ENCODE measurements at places on chromosomes 6 and 20.

- no peaks in the 10 kb centered on the region for H3K27me3 ChIP-seq
- no peaks in the 10 kb centered on the region for H3K4me1 ChIP-seq
- H3K27ac ChIP-seq: no peak overlapping the region
- DNase-seq: no peak
- H3K4me3 ChIP-seq: no peak overlapping the region
These were observed 20.9 kb downstream of the SCAF8 start for GRCh38 chr6:154754152-154754551.

GRCh38 chr6:93515736-93516135, 96.4 kb upstream of the EPHA7 start:
- no peaks in the 10 kb centered on the region for H3K27me3 ChIP-seq
- H3K36me3 ChIP-seq: no peaks in the 10 kb centered on the region
- no peak for DNase-seq
- H3K4me3 ChIP-seq: no peak overlapping the region
- H3K27ac ChIP-seq: no peak overlapping the region

- H3K4me3 ChIP-seq: no peak overlapping the region
- DNase-seq: no peak
- H3K27ac ChIP-seq: no peak overlapping the region
- no peaks in the 10 kb centered on the region for H3K27me3 ChIP-seq
These were observed 23.6 kb downstream of the BNIP5 start for GRCh38 chr6:36312854-36313648.

DNA sequence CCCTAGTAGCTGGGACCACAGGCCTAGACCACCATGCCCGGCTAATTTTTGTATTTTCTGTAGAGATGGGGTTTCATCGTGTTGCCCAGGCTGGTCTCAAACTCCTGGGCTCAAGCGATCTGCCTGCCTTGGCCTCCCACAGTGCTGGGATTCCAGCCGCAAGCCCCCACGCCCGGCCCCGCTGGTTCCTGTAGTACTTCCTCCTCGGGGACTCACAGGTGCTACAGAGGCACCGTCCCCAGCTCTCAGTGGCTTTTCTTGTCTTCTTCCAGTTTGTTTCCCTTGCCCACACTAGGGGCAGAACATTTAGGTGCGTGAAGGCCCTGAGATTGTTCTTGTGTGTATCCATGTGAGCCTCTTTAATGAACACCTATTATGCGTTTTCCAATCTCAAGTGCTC, 773 bp upstream of the ZBP1 start:
- peaks cover 11% of the 10 kb centered on the region for H3K27me3 ChIP-seq
- peaks cover 32% of the 10 kb centered on the region for H3K4me1 ChIP-seq
- H3K36me3 ChIP-seq: no peaks in the 10 kb centered on the region
- peak overlapping the region; percentile 34 for H3K4me3 ChIP-seq
- peak; percentile 78 for DNase-seq

- no peak overlapping the region for H3K4me3 ChIP-seq
- no peak for DNase-seq
- no peaks in the 10 kb centered on the region for H3K4me1 ChIP-seq
These were observed 87.5 kb downstream of the CRYBG1 start for GRCh38 chr6:106448000-106448426.

DNA sequence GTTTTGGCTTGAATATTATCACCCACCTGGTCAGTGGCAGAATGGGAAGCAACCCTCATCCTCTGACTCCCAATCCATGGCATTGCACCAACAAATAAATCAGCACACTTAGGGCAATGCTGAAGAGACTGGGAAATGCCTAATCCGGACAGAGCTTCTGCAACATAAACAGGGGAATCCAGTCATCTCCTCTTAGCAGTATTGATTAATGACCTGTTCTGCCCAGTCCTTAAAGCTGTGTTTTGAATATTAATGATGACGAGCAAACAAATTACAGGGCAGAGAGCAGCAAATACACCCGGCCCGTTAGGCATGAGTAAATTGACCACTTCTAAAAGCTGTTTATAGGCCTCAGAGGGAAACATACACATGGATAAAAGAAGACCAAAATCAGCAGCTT, 77.0 kb upstream of the B3GAT2 start:
- no peaks in the 10 kb centered on the region for H3K4me1 ChIP-seq
- no peak overlapping the region for H3K4me3 ChIP-seq
- no peaks in the 10 kb centered on the region for H3K36me3 ChIP-seq
- no peaks in the 10 kb centered on the region for H3K27me3 ChIP-seq

- no peak within 1 kb of the TSS for H3K4me3 ChIP-seq
- no peaks in the 10 kb centered on the region for H3K4me1 ChIP-seq
- H3K36me3 ChIP-seq: no peaks in the 10 kb centered on the region
- DNase-seq: no peak
These were observed at the start of gene C20orf202 for GRCh38 chr20:1202762-1203504. Gene C20orf202, plus strand, starts transcription at chr20:1203454. Its CDS starts 132 bp downstream, at chr20:1203586.

GRCh38 chr6:53750052-53750650, 44.7 kb upstream of the LRRC1 start:
- no peak for DNase-seq
- H3K27ac ChIP-seq: no peak overlapping the region
- no peaks in the 10 kb centered on the region for H3K36me3 ChIP-seq
- H3K4me3 ChIP-seq: no peak overlapping the region

DNA sequence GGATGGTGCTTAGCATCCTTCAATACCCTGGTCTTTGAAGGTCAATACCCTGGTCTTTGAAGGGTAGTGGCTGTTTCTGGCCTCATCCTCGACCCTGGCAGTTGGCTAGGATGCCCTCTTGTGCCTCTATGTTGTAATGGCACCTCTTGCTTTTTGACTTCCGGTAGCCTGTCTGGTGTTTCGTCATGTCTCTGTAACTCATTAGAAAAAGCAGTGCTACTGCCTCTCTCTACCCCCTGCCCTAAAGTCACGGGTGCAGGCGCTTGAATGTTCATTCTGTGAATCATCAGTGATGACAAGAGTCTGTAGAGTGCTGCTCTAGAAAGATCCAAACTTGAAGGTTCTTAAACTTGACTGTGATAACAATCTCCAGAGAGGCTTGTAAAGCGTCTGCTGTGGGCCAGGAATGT, 28.3 kb downstream of the RSPO4 start:
- H3K4me1 ChIP-seq: no peaks in the 10 kb centered on the region
- H3K27ac ChIP-seq: no peak overlapping the region
- peak; percentile 70 for DNase-seq
- H3K27me3 ChIP-seq: no peaks in the 10 kb centered on the region

- no peaks in the 10 kb centered on the region for H3K27me3 ChIP-seq
- H3K36me3 ChIP-seq: no peaks in the 10 kb centered on the region
- H3K4me1 ChIP-seq: no peaks in the 10 kb centered on the region
- no peak overlapping the region for H3K27ac ChIP-seq
- no peak for DNase-seq
- H3K4me3 ChIP-seq: no peak overlapping the region
These were observed 87.9 kb downstream of the BFSP1 start for GRCh38 chr20:17443131-17443858.

DNA sequence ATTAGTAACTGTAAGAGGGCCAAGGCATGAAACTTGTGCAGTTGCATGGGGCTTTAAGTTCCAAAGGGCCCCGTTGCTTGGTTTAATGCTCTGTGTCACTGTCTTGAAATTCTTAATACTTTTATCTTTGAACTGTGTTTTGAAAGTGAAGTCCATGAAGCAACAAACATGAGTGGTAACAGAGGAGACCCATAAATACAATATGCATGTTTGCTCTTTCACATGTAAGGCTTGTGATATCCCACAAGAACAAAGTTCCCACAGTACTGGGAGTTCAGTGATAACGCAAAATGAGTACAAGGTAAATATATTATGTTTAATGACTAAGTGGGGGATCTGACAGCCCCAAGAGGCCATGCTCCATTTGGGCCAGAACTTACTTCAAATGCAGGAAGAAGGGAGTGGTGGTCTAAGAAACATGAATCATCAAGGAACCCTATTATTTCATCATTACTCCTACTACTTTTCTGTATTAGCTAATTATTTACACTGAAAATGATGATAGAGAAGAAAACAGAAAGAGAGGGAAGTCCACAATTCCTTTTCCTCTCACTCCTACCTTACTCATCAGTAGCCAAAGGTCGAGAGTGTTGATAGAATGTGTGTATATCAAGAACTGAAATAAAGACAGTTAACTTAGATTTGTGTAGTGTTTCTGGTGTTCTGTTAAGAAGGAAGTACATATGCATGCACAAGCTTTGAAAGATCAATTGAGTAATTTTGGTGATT, 157.3 kb downstream of the PHF3 start:
- no peak for DNase-seq
- no peaks in the 10 kb centered on the region for H3K4me1 ChIP-seq
- no peaks in the 10 kb centered on the region for H3K27me3 ChIP-seq
- no peak overlapping the region for H3K27ac ChIP-seq

- H3K36me3 ChIP-seq: no peaks in the 10 kb centered on the region
- H3K4me3 ChIP-seq: no peak overlapping the region
- H3K27me3 ChIP-seq: no peaks in the 10 kb centered on the region
- peaks cover 24% of the 10 kb centered on the region for H3K4me1 ChIP-seq
- peak; percentile 13 for DNase-seq
- H3K27ac ChIP-seq: peak overlapping the region; percentile 40
These were observed 32.2 kb downstream of the AHI1 start for GRCh38 chr6:135465307-135465706.

- H3K4me1 ChIP-seq: 0 out of 2 replicates have a peak, but pooled peaks cover 3% of the 10 kb centered on the region
- no peak overlapping the region for H3K27ac ChIP-seq
- H3K36me3 ChIP-seq: no peaks in the 10 kb centered on the region
- H3K27me3 ChIP-seq: no peaks in the 10 kb centered on the region
- peak; percentile 7 for DNase-seq
These were observed 410.5 kb upstream of the RNF217 start for GRCh38 chr6:124551711-124552233.

DNA sequence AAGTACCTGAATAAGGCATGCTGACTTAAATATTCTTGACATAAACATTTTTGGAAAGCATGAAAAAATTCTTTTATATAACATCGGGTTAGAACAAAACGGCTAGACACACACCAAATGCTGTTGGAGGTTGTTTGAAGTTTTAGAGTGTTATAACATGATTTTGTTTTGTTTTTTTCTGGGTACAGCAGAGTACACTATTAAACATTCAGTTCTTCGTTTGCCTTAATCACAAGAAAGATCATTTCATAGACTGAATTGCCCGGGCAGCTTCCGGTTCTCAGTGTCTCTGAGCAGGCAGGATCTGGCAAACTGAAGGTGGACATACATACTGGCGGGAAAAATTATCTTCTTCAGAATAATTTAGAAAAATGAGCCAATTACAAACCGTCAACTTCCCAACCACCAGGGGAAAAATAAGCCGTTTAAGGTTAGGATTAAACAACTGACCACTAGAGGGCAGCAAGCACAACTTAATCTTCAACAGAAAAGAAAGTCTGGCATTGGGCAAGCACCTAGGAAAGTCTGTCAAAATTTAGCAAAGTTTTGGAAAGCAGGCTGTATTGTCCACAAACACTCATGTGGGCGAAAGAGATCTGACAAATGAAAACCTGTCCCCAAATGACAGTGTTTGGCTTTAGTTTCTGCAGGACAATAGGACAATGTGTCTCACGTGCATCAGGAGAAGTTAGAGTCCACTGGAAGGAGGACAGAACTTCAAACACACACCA, 15.0 kb downstream of the ZNF217 start:
- DNase-seq: peak; percentile 88
- peaks cover 57% of the 10 kb centered on the region for H3K36me3 ChIP-seq
- H3K4me1 ChIP-seq: peaks cover 17% of the 10 kb centered on the region
- no peaks in the 10 kb centered on the region for H3K27me3 ChIP-seq

- no peaks in the 10 kb centered on the region for H3K27me3 ChIP-seq
- no peak overlapping the region for H3K4me3 ChIP-seq
- no peak overlapping the region for H3K27ac ChIP-seq
- DNase-seq: no peak
- H3K36me3 ChIP-seq: no peaks in the 10 kb centered on the region
These were observed 12.9 kb downstream of the THBS2 start for GRCh38 chr6:169240591-169241390.

GRCh38 chr6:24996269-24996836, 60.6 kb upstream of the RIPOR2 start:
- H3K27ac ChIP-seq: no peak overlapping the region
- no peaks in the 10 kb centered on the region for H3K4me1 ChIP-seq
- no peaks in the 10 kb centered on the region for H3K27me3 ChIP-seq
- no peak for DNase-seq

DNA sequence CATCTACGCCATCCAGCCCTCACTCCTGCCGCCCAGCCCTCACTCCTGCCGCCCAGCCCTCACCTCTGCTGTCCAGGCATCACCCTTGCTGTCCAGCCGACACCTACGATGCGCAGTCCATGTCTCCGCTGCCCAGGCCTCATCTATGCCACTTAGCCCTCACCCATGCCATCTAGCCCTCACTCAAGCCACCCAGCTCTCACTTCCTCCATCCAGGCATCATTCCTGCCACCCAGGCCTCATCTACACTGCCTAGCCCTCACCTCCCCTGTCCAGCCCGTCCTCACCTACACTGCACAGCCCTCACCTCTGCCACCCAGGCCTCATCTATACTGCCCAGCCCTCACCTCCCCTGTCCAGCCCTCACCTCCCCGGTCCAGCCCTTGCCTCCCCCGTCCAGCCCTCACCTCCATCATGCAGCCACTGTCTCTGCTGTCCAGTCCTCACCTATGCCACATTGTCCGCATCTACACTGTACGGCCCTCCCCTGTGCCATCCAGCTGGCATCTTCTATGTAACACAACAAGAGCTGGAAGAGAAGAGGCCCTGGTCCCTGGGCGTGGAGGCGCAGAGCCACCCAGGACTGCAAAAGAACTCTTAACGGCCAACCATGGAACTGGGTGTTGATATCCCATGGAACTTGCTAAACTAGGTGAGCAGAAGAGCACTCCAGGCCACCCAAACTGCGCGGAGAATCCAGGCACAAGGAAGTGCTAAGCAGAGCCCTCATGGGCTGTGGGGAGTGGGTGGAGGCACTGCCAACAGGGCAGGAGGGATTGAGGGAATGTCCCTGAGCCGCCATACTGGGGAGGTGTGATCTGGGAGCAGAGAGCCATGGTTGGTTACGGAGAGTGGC, 31.0 kb downstream of the RNASET2 start:
- H3K4me3 ChIP-seq: no peak overlapping the region
- H3K4me1 ChIP-seq: no peaks in the 10 kb centered on the region
- H3K27me3 ChIP-seq: no peaks in the 10 kb centered on the region

GRCh38 chr6:155223646-155224451, 40.0 kb upstream of the CLDN20 start:
- no peaks in the 10 kb centered on the region for H3K27me3 ChIP-seq
- H3K27ac ChIP-seq: no peak overlapping the region
- DNase-seq: no peak

- no peaks in the 10 kb centered on the region for H3K27me3 ChIP-seq
- peak overlapping the region; percentile 93 for H3K27ac ChIP-seq
- H3K4me1 ChIP-seq: peaks cover 10% of the 10 kb centered on the region
These were observed 534 bp downstream of the NANP start for GRCh38 chr20:25623225-25623735.

DNA sequence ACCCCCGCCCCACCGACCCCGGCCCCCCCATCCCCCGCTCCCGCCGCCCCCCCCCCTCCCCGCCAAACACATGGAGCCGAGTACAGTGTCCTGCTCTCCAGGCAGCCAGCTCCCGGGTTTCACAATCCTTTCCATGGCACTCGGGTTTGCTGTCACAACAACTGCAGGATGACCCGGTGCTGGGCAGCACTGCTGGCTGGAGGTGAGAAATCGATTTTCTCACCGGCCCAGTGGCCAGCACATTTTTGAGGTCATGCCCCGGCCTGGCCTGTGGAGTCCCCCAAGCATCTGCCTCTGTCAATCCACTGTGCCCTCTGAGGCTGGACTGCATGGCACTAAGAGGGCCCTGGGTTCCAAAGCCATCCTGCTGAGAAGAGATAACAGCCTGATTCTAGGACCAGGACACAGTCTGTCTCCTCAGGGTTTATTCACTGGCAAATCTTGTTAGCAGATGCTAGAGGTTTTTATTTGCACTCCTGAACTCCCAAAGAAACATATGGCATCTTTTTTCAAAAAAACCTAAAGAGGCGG, 129.5 kb downstream of the NFATC2 start:
- no peak overlapping the region for H3K4me3 ChIP-seq
- peaks cover 26% of the 10 kb centered on the region for H3K4me1 ChIP-seq
- H3K27ac ChIP-seq: no peak overlapping the region
- no peak for DNase-seq

Data from MM.1S (cell line).